ENCODE measurements at places on chromosomes 6 and 20.

- DNase-seq = no peak
These were observed 53.0 kb downstream of the SMOC2 start for GRCh38 chr6:168493976-168494375.

DNA sequence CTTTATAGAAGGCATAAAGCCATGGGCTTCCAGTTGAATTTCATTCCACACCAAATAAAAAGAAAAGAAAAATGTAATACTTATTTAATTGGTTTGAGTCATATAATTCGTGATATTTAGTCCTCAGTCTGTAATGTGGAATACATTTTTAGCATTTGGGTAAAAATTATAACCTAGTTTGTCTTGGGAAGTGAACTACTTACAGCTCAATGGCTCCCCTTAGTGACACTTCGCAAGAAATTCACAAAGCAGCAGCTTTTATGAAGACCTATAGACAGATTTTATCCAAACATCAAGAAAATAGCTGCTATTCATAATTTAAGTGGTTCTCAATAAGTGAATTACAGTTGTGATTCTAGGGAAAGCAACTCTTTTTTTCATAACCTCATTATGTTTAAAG lies 72.1 kb downstream of the RSPO3 start:
- no peak for DNase-seq

GRCh38 chr6:11500008-11500407 lies 37.5 kb upstream of the TMEM170B start:
- DNase-seq = no peak

- DNase-seq = no peak
These were observed 46.8 kb downstream of the PYGB start for GRCh38 chr20:25294459-25295385.

DNA sequence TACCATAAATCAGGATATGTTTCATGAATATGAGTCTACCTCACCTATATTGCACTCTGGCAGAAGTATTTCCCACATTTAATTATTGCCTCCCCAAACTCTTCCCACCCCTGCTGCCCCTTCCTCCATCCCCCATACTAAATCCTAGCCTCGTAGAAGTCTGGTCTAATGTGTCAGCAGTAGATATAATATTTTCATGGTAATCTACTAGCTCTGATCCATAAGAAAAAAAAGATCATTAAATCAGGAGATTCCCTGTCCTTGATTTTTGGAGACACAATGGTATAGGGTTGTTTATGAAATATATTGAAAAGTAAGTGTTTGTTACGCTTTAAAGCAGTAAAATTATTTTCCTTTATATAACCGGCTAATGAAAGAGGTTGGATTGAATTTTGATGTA lies 6.4 kb downstream of the EDN1 start:
- DNase-seq = no peak

- DNase-seq = no peak
These were observed 402.7 kb downstream of the TAF4 start for GRCh38 chr20:61662968-61663331.

DNA sequence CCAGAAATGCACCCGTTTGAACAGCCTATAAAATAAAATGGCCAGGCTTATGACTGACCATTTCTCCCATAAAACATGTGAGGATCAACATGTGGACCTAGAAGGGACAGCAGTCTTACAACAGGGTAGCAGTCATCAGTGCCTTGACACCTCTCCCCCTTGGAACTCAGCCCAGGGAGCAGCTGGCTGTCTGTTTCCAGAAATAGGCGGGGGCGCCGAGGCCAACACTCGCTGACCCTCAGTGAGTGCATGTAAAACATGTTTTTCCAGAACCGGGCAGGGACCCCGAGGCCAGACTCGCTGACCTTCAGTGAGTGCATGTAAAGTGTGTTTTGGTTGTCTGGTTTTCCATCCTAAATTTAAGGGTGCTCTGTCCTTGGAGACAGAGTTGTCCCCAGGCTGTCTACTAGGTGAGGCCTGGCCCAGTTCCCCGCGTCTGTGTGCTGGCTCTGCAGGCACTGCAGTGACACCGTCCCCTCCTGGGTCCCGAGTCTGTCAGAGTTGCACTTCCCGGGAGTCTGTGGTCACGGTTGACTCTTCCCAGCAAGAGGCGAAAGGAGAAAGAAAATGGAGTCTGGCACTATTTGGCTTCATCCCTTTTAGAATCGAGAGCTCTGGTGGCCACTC lies 19.8 kb upstream of the ADRM1 start:
- no peak for DNase-seq

GRCh38 chr6:100382767-100383195 lies 81.9 kb downstream of the SIM1 start:
- no peak for DNase-seq

GRCh38 chr20:4217349-4217841 lies 202.0 kb upstream of the RNF24 start:
- DNase-seq = peak; percentile 28

All from NCI-H187 (cell line).